Stimulated activated CD4-positive, alpha-beta T cell treated with anti-CD3 and anti-CD28 coated beads, Interleukin-4, amount 100 ng/mL, for 48 hours (primary cell): ENCODE measurements at places on chromosomes 3 and 15.

DNA sequence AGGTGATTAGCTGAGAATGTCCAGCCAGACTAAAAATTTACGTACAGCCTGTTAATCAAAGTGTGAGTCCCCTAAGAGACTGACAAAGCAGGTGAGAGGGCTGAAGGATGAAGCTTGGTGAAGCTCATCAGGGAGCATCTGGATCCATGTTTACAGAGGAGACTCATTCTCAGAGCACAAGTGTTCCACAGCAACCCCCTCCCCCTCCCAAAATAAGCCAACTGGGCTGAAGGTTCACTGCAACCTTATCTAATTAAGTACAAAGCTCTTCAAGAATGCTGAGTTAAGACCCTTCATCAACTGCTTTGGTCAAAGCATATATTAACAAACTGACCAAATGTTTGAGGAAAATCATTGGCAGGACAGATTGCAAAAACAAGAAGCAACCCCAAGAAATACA is 262.6 kb upstream of the ZNF385D start:
- DNase-seq: no peak

GRCh38 chr15:73849641-73850040 is 23.7 kb upstream of the TBC1D21 start:
- DNase-seq: no peak

GRCh38 chr15:90907838-90908507 is 4.9 kb downstream of the MAN2A2 start:
- DNase-seq: no peak

DNA sequence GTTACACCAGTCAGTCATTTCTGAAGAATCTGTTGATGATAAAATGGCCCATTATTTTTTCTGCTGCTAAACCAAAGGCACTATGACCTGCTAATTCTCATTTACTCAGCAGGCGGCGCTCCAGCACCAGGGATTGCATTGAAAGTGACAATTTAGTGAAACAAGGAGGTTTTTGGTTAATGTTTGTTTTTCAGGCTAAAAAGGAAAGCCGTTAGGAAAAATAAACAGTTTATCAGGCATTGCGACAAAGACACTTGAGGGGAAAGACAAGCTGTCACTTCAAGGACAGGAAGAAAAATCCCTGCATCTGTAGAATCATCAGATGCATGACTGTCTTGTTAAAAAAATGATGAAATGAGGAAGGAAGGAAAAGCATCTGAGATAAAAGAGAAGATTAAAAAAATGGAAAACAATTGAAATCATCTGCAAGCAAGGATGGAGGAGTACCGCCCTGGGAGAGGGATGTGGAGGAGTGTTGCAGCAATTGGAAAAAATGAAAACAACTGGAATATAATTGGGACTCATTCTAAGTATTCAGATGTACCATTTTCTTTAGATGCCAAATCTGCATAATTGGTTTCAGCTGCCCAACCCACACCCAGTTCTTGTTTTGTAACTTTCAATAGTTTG is 54.0 kb downstream of the NR1D2 start:
- peak; percentile 78 for DNase-seq

- DNase-seq: no peak
Observed at GRCh38 chr3:154023148-154023547, 98.0 kb upstream of the ARHGEF26 start.

DNA sequence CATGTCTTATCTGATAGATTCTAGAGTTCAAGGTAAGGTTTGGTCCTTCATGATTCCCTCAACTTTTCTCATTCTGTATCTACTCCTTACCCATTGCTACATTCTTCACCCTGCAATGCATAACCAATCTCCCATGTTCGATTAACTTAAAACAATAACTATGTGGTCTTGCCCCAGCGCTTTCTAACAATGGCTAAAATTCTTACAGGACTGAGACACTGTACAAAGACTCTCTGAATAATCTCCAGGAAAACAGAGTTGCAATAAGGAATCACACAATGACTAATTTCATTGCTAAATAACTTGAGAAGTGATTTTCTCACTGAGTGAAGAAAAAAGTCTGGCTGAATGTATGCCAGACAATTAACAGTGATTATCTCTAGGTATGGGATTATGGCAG is 69.6 kb upstream of the FAM174B start:
- DNase-seq: no peak
